ENCODE measurements at places on chromosomes 2 and 18.

GRCh38 chr2:127398239-127398590, 10.4 kb upstream of the MAP3K2 start:
- DNase-seq: peak; percentile 65

GRCh38 chr2:169757356-169757755, 23.7 kb downstream of the KLHL23 start:
- DNase-seq: no peak

- DNase-seq: no peak
These were observed 77.1 kb upstream of the SEC11C start for GRCh38 chr18:59062643-59063006.

- no peak for DNase-seq
These were observed 19.8 kb downstream of the SMIM21 start for GRCh38 chr18:75407468-75408437.

DNA sequence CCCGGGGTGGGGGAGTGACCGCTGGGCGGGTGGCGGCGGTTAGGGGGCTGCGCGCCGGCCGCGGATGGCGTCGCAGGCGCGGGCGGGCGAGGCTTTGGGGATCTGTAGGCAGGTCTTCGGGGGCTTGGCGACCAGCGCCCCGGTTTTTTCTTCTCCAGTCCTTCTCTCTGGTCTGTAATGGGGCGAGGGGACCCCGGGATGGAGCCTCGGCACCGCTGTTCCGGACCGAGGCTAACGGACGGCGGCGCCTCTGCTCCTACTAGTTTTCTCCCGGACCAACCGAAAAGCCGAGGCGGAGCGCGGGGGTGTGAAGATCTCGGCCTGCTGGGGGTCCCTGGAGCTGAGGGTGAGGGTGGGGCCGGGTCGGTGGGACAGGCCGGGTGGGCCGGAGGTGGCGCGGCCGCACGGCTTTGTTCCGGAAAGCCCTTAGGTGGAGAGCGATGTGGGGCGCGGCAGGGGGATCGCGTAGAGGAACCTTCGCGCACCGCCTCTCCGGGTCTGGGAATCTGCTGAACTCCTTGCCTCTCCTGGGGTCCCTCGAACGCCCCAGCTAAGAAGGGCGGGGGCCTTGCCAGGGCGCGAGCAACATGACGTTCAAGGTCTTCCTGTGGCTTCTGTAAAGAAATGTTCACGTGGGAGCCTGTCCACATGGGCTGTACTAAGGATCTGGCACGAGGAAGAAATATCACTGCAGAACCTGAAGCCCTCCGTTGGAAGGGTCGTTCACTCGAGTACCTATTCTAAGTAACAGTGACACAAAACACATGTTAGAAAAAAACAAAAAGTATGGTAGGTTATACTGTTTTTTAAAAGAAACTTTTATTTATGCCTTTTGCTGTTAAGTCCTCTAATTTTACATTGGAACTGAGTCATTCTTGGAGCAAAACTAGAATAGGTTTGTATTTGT, 861 bp downstream of the SLC39A10 start:
- DNase-seq: peak; percentile 66

- peak; percentile 55 for DNase-seq
These were observed at the start of gene HOXD9 for GRCh38 chr2:176122683-176123410. Gene HOXD9, plus strand, starts transcription at chr2:176122719. Its CDS starts 50 bp downstream, at chr2:176122769.

DNA sequence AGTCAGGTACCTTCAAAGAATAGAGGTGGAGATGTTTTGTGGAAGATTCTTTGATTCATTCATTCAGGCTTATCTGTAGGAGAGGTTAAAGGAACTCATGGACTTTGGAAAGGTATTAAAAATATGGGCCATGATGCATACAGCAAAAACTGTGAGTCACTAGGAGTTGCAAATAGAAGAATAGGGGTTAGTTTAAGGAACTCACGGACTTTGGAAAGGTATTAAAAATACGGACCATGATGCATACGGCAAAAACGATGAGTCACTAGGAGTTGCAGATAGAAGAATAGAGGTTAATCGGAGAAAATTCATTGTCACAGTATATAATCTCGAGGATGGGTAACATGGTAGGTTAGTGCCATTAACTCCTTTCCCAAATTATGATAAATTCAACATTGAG, 41.2 kb downstream of the SLC9A2 start:
- no peak for DNase-seq

DNA sequence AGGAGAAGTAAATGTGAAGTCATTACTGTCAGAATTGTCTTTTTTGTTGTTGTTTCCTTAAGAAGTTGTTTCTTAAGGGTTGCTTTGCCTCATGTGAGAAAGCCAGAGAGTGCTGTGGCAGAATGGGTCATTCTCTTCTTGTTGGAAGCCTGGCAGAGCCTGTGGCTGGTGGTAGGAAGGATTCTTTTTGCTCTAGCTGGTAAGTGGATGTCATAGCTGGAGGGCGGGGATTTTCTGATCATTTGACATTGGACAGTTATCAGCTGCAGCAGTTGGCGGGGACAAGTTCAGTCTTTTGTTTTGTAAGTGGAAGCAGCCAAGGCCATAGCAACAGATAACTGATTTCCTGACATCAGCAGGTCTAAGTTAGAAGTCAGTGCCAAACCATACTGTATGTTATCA, 5.5 kb upstream of the RMDN2 start:
- DNase-seq: no peak

DNA sequence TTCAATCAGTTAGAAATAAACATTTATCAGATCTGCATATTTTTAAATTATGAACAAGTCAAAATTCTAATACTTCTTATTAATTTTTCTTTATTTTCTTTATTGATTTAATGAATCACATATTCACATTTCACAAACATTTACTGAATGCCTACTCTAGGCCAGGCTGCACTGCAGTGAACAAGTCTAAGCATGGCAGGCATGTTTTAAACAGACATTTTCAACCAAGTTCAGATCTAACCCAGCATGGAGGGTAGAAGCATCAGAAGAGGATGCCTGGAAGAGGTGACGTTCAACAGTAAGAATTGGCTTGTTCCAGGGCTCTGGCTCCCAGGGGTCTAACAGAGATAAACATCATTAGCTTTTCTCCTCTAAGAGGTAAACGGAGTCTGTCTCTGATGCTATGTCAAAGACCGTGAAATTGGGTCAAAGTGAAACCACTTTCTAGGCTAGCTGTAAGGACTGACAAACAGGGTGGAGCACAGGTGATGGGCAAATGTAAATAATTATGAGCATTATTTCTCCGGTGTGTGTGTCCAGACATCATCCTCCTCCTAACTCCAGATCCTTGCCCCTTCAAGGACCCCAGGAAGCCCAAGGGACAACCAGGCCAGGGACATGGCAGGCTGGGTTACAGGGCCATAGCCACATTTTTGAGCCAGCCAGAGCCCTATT, 50.6 kb downstream of the UNC50 start:
- DNase-seq: no peak

GRCh38 chr2:197152451-197153228, 157.9 kb downstream of the ANKRD44 start:
- DNase-seq: no peak

DNA sequence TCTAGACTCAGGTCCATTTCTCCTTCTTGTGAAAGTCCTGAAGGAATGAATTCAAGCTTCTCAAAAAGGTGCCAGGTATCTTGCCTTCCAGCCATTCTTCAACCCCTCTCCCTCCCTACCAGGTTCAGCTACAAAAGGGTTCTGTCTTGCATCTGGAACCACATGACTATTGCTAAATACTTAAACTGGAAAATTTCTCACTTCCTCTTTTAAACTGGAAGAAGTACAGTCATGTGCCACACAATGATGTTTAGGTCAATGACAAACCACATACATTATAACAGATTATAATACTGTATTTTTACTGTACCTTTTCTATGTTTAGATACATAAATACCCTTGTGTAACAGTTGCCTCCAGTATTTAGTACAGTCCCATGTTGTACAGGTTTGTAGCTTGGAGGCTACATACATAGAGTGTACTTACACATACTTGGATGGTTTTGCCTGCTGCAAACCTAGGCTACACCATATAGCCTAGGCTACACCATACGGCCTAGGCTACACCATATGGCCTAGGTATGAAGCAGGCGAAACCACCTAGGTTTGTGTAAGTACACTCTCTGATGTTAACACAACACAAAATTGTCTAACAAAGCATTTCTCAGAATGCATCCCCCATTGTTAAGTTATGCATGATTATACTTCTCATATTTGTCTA, 142.0 kb upstream of the DNMT3A start:
- no peak for DNase-seq

GRCh38 chr18:79538635-79539034, 141.0 kb upstream of the CTDP1 start:
- DNase-seq: no peak

DNA sequence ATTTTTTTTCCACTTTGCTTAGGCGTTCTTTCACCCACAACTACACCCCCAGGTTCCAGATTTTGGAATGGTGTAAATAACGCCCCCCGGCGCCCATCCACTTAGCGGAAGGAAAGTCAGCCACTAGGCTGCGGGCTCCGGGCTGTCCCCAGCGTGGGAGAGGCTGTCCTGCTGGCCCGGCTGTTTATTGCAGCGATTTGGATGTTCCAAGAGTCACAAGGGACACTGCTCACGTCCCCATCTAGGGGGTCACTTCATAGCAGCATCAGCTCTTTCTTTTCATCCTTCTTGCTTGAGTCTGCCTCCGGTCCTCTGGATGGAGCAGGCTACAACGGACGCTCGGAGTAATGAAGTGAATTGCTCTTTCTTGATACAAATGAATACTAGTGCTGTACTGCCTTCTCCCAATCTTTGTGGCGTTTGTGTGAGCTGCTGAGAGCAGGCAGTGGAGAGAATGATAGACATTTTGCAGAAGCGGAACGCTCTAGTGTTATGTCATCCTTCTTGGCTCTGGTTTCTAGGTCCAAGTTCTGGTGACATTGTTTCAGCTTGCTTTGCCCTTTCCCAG, 50.7 kb upstream of the PAIP2B start:
- DNase-seq: no peak

DNA sequence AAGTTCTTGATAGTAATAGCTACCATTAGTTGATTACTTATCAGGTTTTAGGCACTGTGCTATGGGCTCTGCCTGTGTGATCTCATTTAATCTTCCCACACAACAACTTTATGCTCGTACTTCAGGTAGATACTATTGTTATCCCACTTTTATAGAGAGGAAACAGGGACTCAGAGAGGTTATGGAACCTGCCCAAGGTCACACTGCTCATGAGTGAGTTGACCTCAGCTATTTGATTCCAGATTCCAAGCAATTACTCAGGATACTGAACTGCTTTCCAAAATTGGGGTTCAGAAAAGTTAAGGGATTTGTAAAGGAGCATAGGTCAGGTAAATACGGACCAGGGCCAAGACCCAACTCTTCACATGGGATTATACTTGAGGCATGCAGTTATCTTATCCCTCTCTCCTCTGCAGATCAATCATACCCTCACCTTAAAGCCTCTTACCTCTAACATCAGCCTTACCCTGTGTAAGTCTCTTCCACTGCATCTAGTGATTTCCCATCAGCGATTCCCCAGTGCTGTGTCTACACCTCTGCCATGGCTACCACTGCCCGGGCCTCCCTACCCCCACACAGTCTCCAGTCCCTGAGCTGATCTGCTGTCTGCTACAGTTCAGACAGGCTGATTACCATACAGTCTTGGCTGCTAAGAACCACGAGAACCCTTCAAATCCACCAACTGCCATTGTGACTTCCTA, 74.4 kb downstream of the ANTXR1 start:
- no peak for DNase-seq

DNA sequence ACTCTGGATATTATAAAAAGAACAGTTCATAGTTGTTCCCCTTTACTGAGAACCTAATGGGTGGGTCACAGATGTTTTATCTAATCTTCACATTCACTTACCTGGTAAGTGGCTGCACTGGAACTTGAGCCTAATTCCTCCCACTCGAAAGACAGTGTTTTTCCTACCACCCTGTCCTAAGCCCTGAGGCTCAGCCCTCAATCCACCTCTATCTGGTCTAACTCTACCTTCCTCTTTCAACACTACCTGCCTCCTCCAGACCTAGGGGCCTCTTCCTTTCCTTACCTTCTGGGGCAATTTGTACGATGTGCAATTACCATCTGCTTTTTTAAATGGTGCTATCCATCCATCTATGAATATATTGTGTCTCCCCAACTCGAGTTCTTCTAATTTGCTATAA, 9.7 kb upstream of the KIF3C start:
- no peak for DNase-seq

DNA sequence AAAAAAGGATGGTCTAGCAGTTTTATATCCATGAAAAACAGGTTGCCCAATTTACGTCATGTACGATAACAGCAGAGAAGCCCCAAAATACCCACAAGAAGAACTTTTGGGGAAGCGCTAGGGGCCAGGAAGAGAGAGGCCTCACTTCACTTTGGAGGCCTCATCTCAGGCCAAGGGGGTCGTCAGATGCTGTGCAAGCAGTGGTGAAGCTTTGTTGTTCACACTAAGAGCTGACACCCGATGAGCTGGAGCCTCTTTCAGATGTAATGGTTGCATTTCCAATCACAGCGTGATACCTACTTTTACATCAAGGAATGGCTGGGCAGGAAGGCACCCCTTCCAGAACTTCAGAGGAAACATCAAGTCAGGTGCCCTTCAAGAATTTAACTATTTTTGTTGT, 242.3 kb upstream of the PXDN start:
- no peak for DNase-seq

- DNase-seq: no peak
These were observed 98.5 kb upstream of the XPO1 start for GRCh38 chr2:61636686-61637085.

- no peak for DNase-seq
These were observed 58.9 kb downstream of the TRPM8 start for GRCh38 chr2:233976087-233976486.

GRCh38 chr18:25327584-25327983, 24.4 kb downstream of the ZNF521 start:
- DNase-seq: no peak

- DNase-seq: no peak
These were observed 214.4 kb downstream of the SRBD1 start for GRCh38 chr2:45396671-45397070.

DNA sequence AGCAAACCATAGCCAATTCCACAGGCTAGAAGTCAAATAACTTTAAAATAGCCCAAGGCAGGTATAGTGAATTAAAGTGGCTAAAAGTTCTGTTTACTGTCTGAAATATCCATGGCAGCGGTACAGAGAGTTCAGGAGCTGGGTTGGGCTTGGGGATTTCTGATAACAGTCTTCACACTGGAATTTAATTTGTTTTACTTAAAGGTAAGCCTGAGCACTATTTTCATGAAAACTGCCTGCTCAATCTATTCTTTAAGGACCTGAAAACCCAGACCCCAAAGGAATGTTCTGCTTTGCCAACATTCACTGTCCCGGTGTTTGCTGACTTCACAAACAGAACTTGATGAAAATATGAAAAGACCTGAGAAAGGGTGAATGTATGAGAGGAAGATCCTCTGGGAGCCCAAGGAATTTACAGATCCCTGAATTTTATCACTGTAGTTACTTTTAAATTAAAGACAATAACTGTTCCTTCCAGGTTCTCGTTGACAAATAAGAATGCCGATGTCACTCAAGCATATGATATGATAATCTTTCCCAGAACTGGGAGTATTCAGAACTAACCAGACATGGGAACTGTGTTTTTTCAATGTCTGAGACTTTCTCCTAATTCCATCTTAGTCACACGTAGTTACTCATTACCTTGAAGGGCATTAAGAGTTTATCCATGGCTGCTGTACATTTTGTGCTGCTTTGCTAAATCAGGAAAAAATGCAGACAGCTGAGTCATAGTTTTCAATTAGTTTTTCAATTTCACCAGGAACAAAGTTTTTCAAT, 28.3 kb upstream of the ITGB6 start:
- DNase-seq: no peak
